ENCODE measurements at places on chromosomes 11 and 22.

GRCh38 chr11:44899959-44900358 is 50.7 kb downstream of the TP53I11 start:
- no peak for DNase-seq

DNA sequence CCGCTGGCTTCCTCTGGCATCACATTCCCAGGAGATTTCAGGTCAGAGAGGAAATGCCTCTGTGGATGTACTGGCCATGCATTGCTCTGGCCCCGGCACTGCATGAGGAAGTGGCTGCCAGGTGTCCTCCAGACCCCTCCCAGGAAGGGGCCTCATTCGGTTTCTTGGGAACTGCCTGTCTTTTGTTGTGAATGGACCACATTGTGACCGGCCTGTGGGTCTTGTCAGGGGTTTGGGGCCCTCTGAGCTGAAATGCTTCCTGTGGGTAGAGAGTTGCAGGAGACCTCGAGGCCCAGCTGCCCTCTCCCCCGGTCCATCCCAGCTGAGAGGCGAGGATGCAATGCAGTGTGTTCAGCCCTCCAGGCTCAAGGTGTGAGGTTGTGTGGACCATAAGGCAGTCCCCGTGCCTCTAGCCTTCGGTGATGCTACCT is 18.8 kb upstream of the ST3GAL4 start:
- DNase-seq: no peak

- peak; percentile 92 for DNase-seq
These were observed 74.0 kb downstream of the ADAMTS15 start for GRCh38 chr11:130522284-130522961.

DNA sequence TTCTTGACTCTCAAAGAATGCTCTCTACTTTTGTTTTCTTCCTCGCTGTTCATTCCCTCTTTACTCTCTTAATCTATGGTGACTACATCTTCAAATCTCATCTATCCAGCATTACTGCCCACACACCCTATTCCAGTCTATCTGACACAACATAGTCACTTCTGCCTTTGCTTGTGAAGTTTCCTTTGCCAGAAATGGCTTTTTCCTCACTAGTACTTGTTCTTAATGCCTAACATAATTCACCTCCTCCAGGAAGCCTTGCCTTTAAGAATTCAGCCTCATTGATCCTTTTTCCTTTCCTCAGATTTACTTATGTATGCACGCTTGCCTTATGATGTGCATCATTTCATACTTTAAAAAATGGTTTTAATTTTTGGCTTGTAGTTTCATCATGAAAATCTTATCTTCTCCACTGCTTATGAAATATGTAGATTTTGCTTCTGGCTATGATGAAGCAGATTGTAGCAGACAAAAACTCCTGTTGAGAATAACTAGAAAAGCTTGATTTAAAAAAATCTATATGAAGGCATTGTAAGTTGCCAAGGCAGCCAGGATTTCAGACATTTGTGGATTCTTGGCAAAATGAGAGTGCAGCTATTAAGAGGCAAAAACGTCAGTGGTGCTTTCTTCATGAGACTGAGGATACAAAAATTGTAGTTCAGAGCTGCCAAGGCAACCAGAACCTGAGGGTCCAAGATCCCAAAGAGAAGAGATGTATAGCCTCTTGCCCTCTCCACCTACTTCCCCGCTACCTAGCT is 31.8 kb downstream of the RNF169 start:
- no peak for DNase-seq

DNA sequence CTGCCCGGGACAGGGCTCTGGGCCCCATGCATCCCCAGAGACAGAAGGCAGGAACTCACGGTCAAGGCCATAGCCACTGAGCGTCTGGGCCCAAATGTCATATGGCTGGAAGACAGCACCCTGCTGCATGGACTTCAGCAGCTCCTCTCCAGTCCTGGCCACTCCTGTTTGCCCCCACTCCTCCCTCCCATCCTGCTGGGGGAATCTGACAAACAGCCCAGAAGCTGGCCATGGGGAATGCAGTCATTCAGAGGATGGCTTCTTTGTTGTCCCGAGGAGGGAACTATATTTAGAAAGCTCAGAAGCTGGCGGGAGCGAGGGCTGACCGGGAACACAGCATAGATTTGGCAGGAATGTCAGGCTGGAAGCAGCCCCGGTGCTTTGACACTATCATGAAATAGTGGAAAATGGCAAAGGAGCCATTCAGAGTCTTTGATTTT is 35.0 kb downstream of the DKK3 start:
- DNase-seq: peak; percentile 82

GRCh38 chr22:23063539-23064380 is 6.6 kb upstream of the GNAZ start:
- peak; percentile 40 for DNase-seq

GRCh38 chr22:50169181-50169759 is 1.3 kb upstream of the PANX2 start:
- no peak for DNase-seq

- DNase-seq: peak; percentile 75
These were observed 23.2 kb downstream of the COMMD9 start for GRCh38 chr11:36265793-36266628.

- DNase-seq: peak; percentile 85
These were observed at the start of gene CLMP for GRCh38 chr11:123195188-123196059. CLMP (minus strand) TSS chr11:123195248; CDS start chr11:123194940, 308 bp downstream.

GRCh38 chr11:64998690-64999431 is 2.1 kb upstream of the BATF2 start:
- no peak for DNase-seq

GRCh38 chr11:119615003-119615881 is 113.8 kb downstream of the NECTIN1 start:
- no peak for DNase-seq

DNA sequence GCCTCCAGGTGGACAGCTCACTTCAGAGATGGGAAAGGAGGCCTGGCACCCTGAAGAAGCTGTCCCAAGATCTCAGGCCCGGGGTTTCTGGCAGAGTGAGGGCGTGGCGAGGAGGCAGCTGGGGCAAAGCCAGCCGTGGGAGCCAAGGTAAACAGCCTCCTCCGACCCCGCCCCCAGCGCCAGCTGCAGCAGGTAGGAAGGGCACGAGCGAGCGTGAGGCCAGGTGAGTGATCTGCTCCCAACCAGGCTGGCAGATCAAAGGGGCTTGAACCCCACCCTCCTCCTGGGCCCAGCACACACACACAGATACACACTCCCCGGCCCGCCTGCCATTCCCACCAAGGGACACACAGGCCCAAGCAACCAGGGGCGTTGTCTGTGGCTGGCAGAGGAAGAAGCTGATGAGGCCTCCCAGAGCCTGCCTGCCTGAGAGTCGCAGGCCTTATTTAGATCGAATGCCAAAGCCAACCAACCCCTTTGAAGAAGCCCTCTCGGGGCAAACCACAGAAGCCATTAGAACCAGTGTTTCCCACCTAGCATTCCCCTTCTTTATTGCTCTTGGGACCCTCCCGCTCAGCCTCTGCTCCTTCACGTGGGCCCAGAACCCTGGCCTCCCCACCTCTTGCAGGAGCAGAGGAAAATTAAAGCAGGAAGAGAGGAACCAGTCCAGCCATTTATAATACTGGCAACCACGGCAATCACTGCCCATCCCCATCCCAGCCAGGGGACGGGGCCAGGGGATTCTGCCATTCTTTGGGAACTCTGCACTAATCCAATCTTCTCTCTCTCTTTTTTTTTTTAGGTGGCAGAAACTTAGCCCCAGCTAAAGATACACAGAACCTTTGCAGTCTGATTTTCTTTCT is 5.0 kb downstream of the PDGFB start:
- no peak for DNase-seq

DNA sequence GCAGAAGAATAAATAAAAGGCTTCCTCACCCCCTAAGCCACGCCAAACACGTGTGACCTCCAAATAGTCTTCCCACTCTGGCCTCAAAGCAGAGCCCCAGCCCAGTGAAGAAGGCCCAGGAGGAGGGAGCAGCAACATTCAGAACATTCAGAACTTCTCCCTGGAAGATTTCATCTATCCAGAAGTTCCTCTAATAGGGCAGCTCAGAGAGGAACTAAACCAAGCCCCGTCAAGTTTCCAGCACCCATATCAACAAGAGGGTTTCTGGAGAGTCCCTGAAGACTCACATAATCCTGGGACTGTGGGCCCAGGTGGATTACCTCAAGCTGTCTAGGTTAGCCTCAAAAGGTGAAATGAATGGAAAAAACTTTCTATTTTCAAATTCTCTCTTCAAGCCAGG is 39.4 kb downstream of the PC start:
- no peak for DNase-seq

DNA sequence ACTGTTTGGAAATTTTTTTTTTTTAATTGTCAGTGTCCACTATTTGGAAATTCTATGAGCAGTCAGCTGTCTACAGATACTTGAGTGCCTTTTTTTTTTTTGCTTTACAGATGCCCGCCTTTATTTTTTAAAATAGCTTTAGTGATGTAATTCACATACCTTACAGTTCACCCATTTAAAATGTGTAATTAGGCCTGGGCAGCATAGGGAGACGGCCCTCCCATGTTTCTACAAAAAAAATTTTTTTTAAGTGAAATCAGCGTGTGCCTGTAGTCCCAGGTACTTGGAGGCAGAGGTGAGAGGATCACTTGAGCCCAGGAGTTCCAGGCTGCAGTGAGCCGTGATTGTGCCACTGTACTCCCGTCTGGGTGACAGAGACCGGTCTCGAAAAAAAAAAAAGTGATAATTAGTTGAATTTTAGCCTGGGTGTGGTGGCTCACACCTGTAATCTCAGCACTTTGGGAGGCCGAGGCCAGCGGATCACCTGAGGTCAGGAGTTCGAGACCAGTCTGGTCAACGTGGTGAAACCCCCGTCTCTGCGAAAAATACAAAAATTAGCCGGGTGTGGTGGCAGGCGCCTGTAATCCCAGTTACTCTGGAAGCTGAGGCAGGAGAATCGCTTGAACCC is 1.5 kb downstream of the ZNF143 start:
- DNase-seq: no peak

DNA sequence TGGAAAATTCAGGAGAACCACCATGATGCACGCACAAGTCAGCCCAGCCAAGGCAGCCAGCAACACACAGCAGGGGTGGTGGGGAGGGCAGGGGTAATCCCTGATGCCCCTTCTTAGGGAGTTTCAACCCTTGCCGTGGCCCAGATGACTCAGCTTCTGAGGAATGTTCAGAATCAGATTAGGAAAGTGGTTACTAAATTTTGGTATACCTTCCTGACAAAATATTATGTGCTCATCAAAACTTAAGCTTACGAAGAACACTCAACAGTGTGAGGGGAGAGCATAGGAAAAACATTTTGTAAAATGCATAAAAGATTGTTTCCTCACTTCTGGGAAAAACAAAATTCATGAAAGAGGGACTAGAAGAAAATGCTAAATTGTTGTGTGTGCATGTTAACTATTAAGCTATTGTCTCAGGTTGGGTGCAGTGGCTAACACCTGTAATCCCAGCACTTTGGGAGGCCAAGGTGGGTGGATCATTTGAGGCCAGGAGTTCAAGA is 32.1 kb downstream of the SERPIND1 start:
- no peak for DNase-seq

DNA sequence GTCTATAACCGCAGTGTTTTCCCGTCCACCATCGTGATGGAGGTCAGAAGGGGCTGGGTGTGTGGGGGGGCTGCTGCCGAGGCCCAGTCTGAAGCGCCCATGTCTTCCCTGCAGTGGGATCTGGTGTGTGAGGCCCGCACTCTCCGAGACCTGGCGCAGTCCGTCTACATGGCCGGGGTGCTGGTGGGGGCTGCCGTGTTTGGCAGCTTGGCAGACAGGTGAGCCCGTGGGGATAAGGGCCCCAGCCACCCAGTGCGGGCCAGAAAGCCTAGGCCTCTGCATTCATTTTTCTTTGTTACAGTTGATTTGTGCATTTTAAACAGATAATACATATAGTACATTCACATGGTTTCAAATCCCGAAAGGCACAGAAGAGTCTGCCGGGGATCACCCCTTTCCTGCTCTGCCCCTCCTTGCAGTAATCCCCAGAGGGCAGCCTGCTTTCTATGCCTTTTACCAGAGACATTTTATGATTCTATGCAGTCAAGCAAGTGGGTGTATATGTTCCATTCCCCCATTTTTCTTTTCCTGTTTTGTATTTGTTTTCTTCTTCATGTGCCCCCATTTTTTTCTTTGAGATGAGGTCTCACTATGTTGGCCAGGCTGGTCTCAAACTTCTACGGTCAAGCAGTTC is 32.6 kb downstream of the CAPN1 start:
- DNase-seq: peak; percentile 49

DNA sequence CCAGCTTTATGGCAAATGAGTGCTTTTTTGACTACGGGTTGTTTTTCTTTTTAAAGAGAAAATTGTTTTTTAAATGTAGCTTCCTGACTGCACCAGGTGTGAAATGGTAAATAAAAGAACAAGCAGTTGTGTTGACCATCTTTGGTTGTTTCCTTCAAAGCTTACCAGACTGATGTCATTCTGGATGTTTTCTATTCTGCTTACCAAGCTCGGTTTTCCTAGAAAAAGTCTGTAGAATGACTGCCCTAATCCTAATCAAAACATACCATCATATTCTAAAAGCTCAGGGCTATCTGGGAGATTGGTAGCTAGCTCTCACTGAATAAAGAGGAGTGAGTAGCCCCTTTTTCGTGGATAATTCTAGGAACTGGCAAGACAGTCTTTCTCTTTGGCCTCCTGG is 77.7 kb downstream of the GAB2 start:
- no peak for DNase-seq

- DNase-seq: no peak
These were observed 42.6 kb upstream of the APOA1 start for GRCh38 chr11:116879800-116880625.

DNA sequence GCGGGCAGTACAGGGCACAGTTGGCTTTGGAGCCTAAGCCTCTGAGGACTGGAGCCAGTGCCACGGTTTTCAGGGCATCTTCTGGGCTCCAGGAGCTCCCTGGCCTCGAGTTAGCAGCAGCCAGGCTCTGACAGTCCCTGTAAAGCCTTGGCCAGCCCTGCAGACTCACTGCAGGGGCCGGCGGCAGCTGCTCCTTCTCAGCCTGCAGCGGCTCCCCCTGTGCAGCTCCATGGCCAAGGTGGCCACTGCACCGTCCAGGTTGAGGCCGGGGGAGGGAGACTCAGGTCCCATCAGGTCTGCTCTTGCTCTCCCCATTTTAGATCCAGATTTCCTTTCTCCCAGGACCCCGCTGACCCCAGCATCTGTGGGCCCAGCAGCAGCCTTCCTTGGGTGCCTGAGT is 1461.1 kb downstream of the BRD1 start:
- DNase-seq: no peak

DNA sequence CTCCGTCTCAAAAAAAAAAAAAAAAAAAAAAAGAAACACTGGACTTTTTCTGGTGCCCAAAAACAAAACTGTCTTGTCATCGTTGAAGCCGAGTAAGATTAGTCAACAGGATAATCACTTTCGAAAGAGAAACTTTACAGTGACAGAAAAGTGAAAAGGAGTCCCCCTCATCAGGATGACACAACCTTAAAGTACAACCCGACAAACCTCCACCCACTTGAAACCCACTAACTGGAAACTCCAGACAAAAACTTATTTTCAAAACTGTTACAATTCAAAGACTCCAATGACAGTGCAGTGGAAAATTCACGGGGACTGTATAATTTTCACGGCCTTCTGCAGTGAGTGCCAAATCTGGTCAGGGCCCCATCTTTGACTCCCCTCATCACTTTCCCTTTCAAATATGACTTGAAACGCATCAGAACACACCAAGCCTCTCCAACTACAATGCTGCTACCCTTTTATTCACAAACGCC is 1.3 kb downstream of the DENND5A start:
- DNase-seq: no peak
